ENCODE measurements at places on chromosomes 5 and 9. TPM values are rescaled to one million over a fixed set of nuclear protein-coding genes. Genes with fewer than 3 reads are reported as not detected.

DNA sequence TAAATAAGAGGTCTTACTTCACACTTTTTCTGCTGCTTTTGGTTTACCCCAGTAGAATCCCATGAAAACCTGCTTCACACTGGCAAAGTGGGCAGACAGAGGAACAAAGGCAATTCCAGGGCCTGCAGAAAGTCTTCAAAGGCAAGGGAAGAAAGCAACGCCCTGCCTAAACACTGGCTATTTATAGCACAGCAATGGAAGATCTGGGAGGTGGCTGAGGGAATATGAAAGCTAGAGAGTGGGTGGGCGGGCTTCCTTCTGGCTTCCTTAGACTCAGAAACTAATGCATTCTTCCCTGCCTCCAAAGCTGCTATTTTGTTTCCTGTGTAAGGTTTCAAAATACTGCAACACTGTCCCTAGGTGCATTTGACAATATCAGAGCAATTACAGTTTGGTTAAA lies 46.8 kb downstream of the ELAVL2 start:
- DNase-seq: no peak

GRCh38 chr5:163893281-163893680 lies 387.9 kb downstream of the MAT2B start:
- DNase-seq: no peak

GRCh38 chr5:124645396-124645795 lies 101.0 kb downstream of the ZNF608 start:
- DNase-seq: no peak

DNA sequence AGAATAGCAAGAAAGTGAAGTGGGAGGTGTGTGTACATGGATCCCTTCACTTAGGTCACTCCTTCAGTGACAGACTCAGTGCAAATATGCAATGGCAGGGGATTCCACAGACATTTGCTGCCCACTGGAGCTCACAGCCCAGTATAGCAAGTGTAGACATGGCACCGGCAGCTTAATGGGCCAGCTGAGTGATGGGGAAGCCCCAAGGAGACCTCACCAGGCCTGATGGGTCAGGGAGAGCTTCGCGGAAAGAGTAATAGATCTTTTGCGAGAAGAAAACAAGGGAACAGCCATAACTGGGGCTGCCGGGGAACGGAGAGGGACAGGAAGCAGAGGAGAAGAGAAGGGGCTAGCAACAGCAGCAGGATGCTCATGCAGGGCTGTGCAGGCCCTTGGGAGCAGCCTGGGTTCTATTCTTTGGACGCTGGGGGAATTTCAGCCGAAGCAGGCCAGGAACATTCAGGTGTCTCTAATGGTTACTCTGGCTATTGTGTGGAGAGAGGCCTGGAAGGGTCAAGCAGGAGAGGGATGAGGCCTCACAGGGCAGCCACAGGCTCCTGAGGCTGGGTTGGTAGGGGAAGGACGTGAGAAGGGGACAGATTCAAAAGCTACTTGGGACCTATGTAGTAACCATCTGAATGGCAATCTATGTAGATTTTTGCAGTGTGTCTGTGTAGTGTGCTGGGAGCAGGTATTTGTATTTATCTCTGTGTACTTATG lies 27.0 kb downstream of the TCF7 start:
- DNase-seq: no peak

TPD52L3 gene
- total RNA-seq: not detected

LHX3 gene
- total RNA-seq: not detected

DNA sequence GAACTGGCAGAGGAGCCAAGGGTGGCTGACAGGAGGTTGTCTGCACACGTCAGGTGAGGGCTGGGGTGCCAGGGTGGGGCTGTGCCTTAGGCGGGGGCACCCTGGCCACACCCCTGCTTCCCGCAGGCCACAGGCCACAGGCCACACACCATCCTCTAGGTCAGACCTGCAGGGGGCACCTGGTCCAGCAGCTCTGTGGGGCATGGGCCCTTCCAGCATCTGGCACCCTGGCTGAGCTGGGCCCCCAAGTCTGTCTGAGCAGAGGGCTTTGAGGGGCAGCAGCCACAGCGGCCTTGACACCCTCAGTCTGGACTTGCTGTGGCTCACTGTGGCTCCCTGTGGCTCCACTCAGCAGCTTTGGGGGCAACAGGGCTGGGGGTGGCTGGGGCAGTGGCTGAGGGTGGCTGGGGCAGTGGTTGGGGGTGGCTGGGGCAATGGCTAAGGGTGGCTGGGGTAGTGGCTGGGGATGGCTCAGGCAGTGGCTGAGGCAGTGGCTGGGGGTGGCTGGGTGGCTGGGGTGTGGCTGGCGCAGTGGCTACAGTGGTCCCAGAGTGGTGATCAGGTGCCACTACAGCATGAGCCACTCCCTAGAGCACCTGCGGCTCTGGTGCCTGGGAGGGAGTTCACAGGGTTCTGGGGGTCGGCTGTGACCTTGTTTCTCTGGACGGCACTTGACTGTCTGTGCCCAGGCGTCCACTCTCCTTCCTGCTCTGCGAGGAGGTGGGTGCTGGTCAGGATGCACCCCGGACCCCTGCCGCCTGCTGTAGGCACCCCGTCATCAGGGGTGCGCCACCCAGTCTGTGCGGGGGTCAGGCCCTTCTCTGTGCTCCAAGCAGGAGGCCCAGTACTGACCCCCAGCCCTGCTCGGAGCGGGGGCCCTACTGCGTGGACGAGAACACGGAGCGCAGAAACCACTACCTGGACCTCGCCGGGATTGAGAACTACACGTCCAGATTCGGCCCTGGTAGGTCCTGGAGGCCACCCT lies 27.1 kb downstream of the NKD2 start:
- DNase-seq: no peak

DNA sequence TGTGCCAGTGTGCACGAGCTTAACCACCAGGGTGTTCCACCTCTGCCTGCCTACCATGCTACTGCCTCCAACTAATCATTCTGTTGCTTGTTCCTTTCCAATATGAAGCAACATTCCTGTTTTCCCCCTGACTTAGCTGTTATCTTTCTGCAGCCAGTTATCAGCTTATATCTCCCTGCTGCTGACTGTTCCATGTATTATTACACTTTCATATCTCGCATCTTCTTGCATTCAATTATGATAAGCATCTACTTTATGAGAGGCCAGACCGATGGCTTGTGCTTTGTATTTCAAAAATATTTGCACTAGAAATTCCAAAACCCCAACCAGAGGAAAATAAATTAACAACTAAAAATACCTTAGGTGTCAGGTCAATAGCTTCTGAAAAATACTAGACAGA lies 394.0 kb upstream of the BRINP1 start:
- no peak for DNase-seq

- no peak for DNase-seq
Observed at GRCh38 chr9:34572092-34572491, 17.4 kb downstream of the CNTFR start.

GRCh38 chr9:119736491-119737454 lies 367.5 kb upstream of the BRINP1 start:
- DNase-seq: no peak

CTNND2 gene
- total RNA-seq: not detected

PCDHGB4 gene
- total RNA-seq: 0.34 TPM

DIPK1B gene
- total RNA-seq: 3.4 TPM

RORB gene
- total RNA-seq: 0.02 TPM

ANKRD55 gene
- total RNA-seq: 1.4 TPM

DNA sequence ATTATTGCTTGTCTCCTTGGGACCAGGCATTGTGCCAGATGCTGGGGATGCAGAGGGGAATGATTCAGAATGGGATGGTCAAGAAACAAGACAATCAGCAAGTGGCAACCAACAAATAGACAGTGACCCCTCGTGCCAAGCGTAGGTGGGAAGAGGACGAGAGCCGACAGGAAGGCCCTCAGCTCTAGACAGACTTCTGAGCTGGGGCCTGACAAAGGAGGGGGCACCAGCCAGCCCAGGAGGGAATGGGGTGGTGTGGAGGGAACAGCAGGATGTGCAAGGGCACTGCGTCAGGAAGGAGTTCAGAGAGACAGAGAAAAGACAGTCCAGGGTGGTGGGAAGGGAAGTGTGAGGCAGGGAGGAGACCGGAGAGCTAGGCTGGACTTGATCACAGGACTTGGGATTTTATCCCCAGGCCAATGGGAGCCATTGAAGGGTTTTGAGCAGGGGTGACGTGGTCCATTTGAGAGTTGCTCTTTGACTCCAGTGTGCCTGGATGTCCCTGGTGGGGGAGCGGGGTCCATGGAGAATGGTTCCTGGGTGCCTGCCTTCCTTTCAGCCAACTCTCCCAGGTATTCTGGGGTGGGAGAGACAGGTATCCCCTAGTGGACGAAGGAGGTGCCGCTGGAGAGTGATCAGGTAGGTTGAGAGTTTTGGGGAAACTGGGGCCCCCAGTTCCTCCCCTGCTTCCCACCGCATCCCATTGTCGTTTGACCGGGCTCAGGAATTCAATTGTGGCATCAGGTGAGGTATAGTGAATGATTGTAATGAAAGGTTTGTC lies 79.3 kb upstream of the ZNF618 start:
- DNase-seq: no peak

SPATA31E1 gene
- not detected for total RNA-seq

- DNase-seq: no peak
Observed at GRCh38 chr5:175516933-175517823, 38.8 kb downstream of the SFXN1 start.

DNA sequence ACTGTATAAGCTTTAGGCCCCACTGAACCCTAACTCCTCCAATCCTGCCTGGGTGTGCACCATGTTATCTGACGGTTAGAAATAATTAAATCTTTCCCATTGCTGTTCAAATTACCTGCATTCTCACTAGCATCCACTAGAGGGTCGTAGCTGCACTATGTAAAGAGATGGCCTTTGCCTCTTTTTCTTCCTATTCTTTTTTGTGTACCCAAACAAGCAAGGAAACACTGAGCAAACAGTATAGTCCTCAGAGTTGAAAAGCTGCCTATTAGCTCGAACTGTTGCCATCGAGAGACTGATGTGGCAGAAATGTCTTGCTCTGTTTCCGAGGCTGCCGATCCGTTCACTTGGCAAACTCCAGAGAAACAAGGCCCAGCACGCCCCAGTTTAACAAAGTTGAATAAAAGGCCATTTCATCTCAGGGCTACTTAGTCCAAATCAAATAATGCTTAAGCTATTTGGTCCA lies 163.8 kb upstream of the TRPM3 start:
- DNase-seq: no peak

GRCh38 chr9:92592537-92592936 lies 56.7 kb upstream of the ECM2 start:
- DNase-seq: no peak

DNA sequence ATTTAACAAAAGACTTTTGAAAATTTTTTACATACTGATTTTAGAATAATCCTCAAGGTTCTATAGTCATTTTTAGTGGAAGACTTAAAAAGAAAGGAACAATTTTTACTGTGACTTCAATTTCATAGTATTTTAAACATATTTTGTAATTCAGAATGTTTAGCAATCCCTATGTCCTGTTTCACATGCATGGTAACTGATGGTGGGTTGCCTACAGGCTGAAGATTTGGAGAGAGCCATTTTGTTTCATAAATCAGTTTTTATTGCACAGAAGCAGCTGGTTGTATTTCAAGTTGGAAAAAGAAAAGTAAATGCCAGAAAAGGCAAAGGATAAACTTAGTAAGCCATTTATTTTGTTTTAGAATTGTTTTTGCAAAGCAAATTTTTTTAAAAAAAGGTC lies 24.0 kb downstream of the STARD4 start:
- no peak for DNase-seq

KIF4B gene
- 0.07 TPM for total RNA-seq

- no peak for DNase-seq
Observed at GRCh38 chr5:162096448-162096847, 28.9 kb downstream of the GABRG2 start.

EIF4E1B gene
- not detected for total RNA-seq

- DNase-seq: no peak
Observed at GRCh38 chr5:57303985-57304384, 130.1 kb downstream of the GPBP1 start.

SEMA4D gene
- 317 TPM for total RNA-seq

- DNase-seq: no peak
Observed at GRCh38 chr5:158746979-158747378, 352.7 kb downstream of the EBF1 start.

- no peak for DNase-seq
Observed at GRCh38 chr5:107063511-107063910, 607.2 kb downstream of the EFNA5 start.

DNA sequence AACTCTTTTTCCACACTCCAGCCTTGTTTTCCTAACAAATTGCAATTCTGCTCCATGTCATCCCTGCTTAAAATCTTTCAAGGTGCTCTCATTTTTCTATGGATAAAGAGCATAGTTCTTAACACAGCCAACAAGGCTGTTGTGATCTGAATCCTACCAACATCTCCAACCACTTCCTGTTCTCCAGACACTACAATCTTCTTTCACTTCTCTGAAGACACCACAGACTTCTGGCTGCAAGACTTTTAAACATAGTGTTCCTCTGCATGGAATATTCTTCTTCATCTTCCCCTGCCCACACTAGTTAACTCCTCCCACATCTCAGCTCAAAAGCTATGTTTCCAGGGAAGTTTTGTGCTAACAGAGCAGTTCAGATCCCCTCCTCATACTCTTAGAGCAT lies 404.8 kb downstream of the MAN2A1 start:
- no peak for DNase-seq

GRCh38 chr9:94586316-94586715 lies 7.3 kb downstream of the FBP2 start:
- DNase-seq: no peak

INSYN2B gene
- not detected for total RNA-seq

GFPT2 gene
- not detected for total RNA-seq

GRCh38 chr9:1331546-1332038 lies 281.4 kb downstream of the DMRT2 start:
- DNase-seq: no peak

- DNase-seq: no peak
Observed at GRCh38 chr5:58239045-58239444, 220.8 kb downstream of the PLK2 start.

DNA sequence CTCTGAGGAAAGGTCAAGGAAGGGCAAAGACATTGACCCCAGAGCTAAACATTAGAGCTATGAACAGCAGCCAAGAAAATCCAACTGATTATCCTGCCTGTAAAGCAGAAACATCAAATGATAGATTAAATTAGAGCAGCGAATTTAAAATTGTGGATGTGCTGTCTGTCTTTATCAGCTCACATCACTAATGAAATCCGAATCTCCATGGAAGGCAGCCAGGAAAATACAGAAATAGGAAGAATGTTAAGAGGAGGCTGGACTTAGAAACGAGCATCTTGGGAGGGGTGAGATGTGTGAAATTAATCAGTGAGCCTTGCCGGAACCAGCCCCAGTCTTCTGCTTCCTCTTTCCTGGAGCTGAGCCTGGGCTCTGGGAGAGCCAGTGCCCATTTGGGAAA lies 191.0 kb downstream of the PJA2 start:
- DNase-seq: no peak

RPS14 gene
- total RNA-seq: 2,593 TPM

Data from activated T-helper 2 cell treated with anti-CD3 and anti-CD28 coated beads, Interferon-gamma antibody, Interleukin-2, Interleukin-4, amounts not matched to agents 10 μg/mL and 5 μg/mL and 100 μg/mL, durations not matched to agents 14 hours and 24 hours and 36 hours (primary cell).